ENCODE measurements at places on chromosomes 5 and 9.

GRCh38 chr9:137228506-137228967 is 1.2 kb downstream of the RNF224 start:
- no peak for DNase-seq

DNA sequence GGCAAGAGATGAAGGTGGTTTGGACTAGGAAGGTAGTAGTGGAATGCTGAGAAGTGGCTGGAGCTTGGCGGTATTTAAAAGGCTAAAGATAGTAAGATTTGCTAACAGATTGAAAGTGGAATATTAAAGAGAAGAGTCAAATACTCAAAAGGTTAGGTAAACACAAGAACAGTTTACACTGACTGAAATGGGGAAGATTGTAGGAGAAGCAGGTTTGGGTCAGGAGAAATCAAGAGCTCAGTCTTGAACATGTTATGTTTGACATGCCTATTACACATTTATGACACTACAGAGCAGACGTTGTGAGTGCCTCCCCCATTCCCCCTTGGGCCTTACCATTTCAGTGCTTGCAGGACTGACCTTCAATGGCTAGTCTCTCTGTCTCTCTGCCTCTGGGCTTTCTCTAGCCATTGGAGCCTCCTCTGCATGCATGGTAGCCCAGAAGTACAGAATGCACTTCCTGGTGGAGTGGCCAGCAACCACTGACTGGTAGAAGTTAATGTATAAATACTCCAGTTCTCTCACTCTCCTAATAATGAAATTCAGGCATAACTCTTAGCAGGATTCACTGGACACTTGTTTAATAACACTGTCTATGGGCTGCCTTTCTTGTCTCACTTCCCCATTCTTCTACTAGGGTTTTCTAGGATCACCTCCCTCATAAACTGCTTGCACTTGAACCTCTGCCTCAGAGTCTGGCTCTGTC is 56.8 kb downstream of the HMGCS1 start:
- DNase-seq: no peak

- no peak for DNase-seq
Observed at GRCh38 chr9:17888066-17888465, 309.2 kb downstream of the SH3GL2 start.

DNA sequence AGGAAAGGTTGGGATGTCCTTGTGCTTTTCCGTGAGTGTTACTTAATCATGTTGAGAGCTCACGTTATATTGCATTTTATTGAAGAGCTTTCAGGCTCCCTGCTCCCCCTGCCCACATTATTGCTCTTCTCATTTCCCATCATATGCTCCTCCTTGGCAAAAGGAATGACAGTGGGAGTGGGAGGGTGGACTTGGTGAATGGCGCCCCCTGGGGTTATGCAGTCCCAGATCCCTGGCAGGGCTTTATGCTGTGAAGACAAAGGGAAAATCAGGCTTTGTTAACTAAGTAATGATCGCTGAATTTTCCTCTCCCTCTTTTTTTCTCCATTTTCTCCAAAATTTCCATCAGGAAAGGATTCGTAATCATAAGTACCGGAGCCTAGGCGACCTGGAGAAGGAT is 166.6 kb downstream of the SMARCA2 start:
- no peak for DNase-seq

GRCh38 chr5:108797986-108798385 is 50.3 kb downstream of the FER start:
- no peak for DNase-seq

- no peak for DNase-seq
Observed at GRCh38 chr5:33227746-33228145, 213.0 kb upstream of the TARS1 start.

GRCh38 chr9:137278061-137278701 is 655 bp downstream of the TOR4A start:
- DNase-seq: peak; percentile 29

DNA sequence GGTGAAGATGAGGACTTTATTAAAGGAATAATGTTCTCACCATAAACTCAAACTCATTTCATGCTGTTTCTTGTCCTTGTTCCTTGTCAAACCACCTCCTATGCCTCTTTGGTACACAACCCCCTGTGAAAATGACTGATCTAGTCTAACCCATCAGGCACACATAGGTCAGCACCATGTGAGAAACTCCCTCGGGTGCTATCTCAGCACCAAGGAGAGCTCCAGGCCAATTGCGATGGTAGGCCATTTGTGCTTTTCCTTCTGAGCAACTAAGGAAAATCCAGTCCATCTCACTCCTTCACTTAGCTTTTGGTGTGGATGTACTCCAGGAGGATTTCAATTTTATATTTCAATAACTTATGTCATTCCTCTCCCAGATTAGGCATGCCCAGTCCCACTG is 199.8 kb downstream of the ZNF608 start:
- no peak for DNase-seq

GRCh38 chr9:38622288-38622674 is 1.9 kb upstream of the ANKRD18A start:
- DNase-seq: no peak

GRCh38 chr9:27037499-27037898 is 32.0 kb upstream of the LRRC19 start:
- no peak for DNase-seq

DNA sequence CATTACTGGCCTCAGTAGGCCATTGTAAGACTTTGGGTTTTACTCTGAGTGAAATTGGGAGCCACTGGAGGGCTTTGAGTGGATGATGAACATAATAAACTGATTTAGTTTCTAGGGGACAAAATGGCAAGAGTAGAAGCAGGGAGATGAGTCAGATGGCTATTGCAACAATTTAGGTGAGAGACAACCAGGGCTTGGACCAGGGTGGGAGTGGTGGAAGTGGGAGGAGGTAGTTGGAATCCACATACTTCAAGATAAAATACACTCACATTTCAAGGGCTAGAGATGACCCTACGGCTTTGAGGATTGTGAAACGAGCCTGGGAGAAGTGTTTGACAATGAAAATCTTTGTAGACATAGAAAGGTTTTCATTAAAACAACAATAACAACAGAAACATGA is 136.3 kb downstream of the ACTBL2 start:
- no peak for DNase-seq

DNA sequence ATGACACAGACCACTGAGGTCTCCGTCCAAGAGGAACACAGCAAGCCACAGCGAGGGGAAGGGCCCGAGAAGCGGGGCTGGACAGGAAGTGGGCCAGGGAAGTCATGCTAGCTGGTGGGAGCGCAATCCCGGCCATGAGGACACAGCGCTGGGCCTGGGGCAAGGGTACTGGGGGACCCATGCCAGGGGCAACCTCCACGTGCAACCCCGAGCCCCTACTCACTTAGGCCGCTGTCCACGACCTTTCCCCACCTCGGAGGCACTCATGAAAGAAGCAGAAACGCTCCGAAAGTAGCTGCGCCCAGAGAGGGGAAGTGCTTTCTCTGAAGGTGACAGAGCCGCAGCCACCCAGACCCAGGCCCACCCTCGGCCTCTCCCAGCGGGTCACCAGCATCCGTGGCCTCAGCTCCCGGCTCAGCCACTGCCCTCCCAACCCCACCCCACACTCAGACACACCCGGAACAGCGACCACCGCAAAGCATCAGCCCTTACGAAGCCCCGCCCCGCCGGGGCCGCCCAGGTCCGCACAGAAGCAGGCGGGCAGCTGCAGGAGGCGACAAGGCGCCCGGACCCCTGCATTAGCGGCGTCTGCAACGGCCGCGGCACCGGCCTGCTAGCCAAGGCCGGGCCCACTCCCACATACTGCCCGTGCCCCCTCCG is 782 bp downstream of the BICD2 start:
- DNase-seq: no peak

DNA sequence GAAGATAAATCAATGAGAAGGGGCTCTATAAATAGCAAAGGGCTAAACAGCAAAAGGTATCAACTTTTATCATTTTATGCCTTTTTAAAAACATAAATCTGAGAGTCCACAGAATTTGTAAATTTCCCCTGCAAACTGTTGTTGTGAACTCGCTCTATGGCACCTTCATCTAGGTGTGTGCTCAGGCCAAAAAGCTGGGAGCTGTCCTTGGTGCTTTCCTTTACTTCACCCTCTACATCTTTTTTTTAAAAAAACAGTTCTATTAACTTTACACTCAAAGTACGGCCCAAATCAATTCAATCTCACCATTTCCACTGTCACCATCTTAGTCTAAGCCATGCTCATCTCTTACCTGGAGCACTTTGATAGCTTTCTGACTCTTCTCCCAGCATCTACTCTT is 108.2 kb upstream of the GPR151 start:
- DNase-seq: no peak
